ENCODE measurements at places on chromosomes 16 and 17.

- no peak for DNase-seq
These were observed 44.0 kb downstream of the ANKRD11 start for GRCh38 chr16:89446136-89446974.

GRCh38 chr17:2855063-2855600 lies 58.9 kb downstream of the RAP1GAP2 start:
- no peak for DNase-seq

DNA sequence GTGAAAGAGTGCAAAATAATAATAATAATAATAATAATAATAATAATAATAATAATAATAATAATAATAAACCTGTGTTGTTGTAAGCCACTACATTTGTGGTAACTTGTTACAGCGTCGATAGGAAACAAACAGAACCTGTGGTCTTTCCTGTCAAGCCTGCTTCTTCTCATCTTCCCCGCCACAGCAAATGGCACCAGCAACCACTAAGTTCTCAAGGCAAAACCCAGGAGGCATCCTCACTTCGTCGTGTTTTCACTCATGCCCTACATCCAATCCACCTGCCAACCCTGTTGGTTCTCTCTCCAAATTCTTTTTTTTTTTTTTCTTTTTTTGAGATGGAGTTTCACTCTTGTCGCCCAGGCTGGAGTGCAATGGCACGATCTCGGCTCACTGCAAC lies 34.2 kb downstream of the ITGAE start:
- DNase-seq: no peak

GRCh38 chr16:66926171-66926947 lies 1.0 kb upstream of the RRAD start:
- DNase-seq: no peak

- DNase-seq: peak; percentile 73
These were observed at the start of gene PGS1 for GRCh38 chr17:78378225-78379130. TSS of gene PGS1 (plus strand) at chr17:78378649. CDS start at chr17:78378666, 17 bp downstream.

- no peak for DNase-seq
These were observed 3.9 kb upstream of the KRTAP4-3 start for GRCh38 chr17:41171886-41172285.

GRCh38 chr16:50509521-50510341 lies 38.5 kb upstream of the NKD1 start:
- peak; percentile 11 for DNase-seq

DNA sequence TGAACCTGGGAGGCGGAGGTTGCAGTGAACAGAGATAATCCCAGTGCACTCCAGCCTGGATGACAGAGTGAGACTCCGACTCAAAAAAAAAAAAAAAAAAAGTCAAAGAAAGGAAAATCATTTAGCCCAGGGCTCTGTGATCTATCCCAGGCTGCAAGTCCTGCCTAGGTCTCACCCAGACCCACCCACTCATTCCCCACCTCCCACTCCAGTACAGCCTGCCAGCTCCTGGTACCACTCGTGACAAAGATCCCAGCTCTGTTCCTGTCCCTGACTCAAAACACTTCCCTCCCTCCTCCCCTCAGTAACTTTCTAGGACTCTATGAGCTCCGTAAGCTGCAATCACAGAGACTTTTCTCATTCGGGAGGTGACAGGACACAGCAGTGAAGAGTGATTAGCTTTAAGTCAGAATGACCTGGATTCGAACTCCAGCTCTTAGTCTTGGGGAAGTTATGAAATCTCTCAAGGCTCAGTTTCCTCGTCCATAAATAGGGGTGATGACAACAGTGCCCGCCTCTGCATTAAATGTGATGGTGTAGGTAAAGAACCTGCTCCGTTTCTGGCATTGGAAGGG lies 28.0 kb upstream of the MRPS23 start:
- DNase-seq: no peak

DNA sequence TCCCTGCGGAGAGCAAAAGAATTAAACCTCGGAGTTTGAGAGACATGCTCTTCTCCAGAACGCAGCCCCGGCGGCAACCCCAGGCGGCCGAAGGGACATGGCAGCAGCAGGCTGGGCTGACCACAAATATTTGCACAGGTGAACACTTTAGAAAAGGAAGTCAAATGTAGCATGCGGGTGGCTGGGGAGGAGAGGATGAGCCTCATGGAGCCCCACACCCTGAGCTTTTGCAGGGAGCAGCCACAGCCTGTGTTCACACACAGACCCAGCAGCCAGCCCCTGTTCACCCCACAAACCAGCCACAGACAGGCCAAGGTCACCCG lies 17.8 kb downstream of the HS3ST6 start:
- no peak for DNase-seq

- DNase-seq: no peak
These were observed 1.6 kb upstream of the ACSF2 start for GRCh38 chr17:50424246-50424995.

GRCh38 chr17:9598661-9599060 lies 22.2 kb downstream of the CFAP52 start:
- DNase-seq: no peak

All from activated T-cell treated with anti-CD3 and anti-CD28 coated beads for 4 hours (primary cell).